ENCODE measurements at places on chromosomes 6 and 20.

DNA sequence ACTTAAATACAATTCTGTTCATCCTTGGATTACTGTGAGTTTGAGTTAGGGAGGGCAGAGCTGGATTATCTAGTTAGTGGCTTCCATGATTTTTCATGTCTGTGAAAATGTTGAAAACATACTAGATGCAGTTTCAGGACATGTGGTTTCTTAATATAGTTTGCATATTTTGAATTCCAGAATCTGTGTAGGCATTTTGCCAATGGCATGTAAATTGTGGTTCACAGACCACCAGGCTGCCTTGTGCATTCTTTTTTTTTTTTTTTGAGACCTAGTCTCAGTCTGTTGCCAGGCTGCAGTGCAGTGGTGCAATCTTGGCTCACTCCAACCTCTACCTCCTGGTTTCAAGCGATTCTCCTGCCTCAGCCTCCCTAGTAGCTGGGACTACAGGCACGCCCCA is 42.8 kb downstream of the CDC5L start:
- no peak for DNase-seq

DNA sequence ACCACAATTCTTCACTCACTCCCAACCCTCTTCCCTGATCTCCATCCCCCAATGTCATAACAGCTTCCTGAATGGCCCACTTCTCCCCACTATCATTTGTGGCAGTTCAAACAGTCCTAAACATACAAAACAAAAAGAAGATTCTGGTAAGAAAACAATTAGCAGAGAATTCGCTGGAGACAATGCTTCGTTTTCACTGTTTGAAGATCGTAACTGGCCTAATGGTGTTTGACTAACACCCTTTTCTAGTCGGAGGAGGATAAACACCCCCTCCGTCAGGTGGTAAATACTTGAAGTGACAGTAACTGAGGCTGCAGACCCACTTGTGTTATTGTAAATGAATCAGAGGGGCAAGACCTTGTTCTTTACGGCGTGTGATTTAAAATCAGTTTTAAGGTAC is 3.8 kb downstream of the EYA2 start:
- DNase-seq: no peak

- no peak for DNase-seq
These were observed 181.0 kb downstream of the ZMYND8 start for GRCh38 chr20:47175493-47175892.

GRCh38 chr6:52410979-52411378 is 9.2 kb upstream of the EFHC1 start:
- no peak for DNase-seq

- DNase-seq: no peak
These were observed 449 bp upstream of the AVP start for GRCh38 chr20:3084986-3085360.

DNA sequence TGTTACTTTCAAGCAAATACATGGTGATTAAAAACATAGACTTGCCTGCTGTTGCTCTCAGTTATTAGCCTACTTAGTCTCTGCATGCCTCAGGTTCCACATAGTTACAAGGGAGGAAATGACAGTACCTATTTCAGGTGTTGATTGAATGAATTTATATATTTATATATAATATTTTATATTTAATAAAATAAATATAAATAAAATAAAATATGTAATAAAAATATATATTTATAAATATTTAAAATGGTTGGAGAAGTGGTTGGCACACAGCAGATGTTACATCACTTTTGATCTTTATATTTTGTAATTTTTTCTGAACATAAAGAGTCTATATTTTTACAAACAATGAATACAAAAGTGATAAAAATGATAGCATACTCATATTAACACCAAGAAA is 716.0 kb upstream of the EYS start:
- DNase-seq: no peak

- no peak for DNase-seq
These were observed 311.4 kb downstream of the CDH26 start for GRCh38 chr20:60269573-60270162.

DNA sequence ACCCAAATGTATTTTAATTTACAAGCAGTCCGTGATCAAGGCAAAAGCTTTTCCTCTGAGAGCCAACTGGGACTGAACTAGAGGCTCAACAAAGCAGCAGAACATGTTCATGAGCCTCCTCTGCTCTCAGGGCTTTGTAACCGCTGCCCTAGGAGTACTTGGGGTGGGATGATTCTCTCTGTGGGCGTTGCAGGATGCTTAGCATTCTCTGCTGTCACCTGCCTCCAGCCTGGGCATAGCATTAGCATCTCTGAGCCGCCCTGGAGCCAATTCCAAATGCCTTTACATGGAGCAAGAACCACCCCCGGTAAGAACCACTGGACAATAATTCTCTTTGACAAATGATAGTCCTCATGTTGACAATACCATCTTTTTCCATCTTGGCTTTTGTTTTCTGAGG is 237.6 kb upstream of the CDH4 start:
- DNase-seq: no peak

DNA sequence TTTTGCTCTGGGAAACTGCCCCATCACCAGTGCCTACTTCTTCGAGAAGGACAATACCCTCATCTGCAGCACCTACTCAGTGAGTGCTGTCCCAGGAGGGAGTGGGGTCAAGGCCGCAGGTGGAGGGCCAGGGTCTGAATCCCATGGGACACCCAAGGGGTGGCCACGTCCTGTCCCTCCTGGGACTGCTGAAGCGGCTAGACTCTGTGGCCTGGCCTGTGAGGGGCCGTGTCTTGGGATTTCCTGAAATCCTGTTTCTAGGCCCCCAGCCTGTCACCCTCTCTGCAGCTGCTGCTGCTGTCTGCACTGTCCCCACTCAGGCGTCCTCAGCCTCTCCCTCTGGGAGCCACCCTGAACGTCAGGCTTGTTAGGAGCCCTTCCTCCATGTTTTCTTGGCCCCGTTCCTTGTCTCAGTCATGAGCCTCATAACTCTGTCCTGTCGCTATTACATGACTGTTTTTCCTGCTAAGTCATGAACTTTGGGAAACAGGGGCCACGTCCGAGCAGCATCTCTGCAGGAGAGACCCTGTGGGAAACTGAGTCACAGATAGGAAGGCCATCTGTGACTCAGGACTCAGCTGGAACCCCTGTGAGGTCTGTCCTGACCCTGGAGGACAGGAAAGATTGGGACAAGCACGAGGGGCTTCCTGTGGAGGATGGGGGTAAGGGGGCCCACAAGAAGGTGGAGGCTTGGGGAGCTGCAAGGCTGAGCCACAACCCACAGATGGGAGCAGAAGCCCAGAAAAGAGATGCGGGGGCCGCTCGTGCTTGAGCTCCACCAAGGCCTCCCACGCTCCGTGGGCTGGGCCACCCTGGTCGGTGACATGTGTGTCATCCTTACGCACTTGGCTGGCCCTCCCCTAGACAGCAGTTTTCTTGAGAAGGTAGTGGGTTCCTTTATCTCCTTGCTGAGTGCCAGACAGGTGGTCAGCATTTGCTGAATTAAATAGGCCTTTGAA is 49.9 kb downstream of the EFCAB8 start:
- DNase-seq: no peak

- DNase-seq: no peak
These were observed 89.9 kb downstream of the CD83 start for GRCh38 chr6:14207448-14207847.

- no peak for DNase-seq
These were observed 184.9 kb downstream of the GPX5 start for GRCh38 chr6:28710466-28711191.

Measured in ovary (tissue), 10 donors.